Activated naive CD8-positive, alpha-beta T cell treated with anti-CD3 and anti-CD28 coated beads, Interleukin-2, amount 50 U/mL, for 16 hours (primary cell): ENCODE measurements at places on chromosomes 3 and 15.

- no peak for DNase-seq
Observed at GRCh38 chr3:36373084-36373483, 7.2 kb upstream of the STAC start.

DNA sequence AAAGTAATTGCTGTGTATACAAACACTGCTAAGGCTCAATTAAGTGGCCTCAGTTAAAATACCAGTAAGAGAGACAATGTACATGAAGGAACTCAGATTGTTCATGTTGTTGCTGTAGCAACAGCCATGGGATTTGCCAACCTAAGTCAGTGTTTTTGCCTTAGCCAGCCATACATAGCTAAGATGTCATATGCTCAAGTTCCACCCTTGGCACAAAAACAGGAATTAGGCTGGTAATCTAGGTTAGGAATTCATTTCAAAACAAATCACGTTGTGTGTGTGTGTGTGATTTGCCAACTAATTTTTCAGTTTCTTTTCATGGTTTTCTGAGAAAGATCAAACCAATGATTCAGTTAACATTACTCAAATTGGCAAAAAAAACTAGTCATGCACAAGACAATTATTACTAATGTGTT lies 143.7 kb upstream of the KCNMB2 start:
- DNase-seq: no peak

DNA sequence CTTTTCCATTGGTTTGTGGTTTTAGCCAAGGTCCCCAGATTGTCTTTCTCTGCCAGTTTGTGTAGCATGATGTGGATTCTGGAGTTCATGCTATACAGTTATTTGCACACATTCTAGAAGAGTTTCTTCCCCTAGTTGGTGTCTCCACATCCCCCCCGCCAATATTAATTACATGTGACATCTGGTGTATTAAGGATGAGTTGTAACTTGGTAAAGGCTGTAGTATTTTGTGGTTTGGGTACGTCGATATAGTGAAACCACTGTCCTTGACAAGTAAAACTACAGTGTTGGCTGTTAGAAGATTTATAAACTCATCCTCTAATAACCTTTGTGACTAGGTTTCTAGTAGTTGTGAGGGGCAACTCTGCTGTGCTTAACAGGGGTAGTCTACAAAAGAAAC lies 23.7 kb upstream of the P4HTM start:
- no peak for DNase-seq

DNA sequence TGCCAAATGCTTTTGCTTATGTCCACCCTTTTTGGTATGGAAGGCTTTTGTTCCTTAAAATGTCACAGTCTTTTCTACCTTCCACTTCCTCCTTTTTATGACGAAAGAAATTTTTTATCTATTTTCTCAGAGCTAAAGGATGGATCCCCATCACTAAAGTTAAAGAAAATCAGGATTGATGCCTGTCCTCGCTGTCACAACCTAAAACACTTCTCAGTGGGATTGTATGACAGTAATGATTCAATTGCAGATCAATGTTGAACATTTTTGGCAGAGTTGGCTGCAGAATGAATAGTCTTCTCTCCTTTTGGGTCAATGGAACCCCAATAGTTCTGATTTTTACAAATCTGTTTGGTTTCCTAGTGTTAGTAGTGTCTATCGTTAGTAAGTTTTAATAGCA lies 549.8 kb upstream of the ROBO2 start:
- DNase-seq: no peak

- DNase-seq: no peak
Observed at GRCh38 chr3:59364496-59364895, 314.7 kb upstream of the CFAP20DC start.

DNA sequence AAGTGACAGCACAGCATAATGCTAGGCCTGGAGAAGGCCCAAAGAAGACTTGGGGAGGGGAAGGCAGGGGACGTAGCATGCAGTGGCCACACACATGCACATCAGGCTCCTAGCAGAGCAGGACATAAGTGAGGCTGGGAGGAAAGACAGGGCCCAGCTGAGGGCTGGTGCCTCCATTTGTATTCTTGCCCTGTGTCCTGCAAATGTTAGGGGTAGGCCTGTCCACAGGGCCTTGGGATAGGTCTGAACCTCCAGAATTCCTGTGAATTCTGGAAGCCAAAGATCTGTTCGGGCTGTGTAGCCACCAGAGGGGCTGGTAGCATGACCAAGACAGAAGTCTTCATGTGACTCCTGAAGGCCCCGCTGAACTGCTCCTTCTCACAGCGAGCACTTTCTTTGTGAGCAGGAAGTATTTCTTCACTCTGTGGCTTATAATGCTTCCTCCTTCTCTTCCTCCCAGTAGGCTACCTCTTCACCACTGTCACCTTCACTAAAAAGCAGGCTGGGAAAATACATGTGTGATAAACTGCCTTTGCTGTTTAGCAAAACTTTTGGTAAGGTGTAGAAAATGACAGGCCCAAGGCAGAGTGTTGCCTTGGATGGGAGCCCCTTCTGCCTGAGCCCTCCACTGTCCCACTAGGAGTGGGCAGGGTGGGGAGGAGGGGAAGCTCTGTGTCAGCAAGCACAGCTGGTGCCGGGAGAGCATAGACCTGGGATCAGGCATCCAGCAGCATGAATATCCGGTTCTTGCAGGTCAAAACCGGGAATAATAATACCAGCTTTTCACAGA lies 8.4 kb downstream of the CERS3 start:
- no peak for DNase-seq

- no peak for DNase-seq
Observed at GRCh38 chr3:174251681-174252080, 607.5 kb upstream of the NAALADL2 start.

DNA sequence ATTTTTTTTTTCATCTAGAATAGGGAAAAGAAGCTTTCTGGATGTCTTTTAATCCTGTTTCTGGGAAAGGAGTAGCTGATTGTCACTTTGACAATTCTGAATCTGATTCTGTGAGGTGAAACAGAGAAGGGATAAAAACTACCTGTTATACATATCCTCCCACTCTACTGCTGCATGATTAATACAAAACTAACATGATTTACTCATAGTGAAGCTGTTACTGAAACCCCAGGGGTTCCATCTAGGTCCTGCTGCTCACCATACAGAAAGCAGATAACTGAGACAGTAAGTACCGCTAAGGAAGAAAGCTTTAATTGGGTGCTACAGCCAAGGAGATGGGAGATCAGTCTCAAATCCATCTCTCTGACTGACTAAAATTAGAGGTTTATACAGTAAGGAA lies 610.9 kb upstream of the ALCAM start:
- DNase-seq: no peak

- no peak for DNase-seq
Observed at GRCh38 chr3:143654906-143655305, 193.4 kb downstream of the SLC9A9 start.

DNA sequence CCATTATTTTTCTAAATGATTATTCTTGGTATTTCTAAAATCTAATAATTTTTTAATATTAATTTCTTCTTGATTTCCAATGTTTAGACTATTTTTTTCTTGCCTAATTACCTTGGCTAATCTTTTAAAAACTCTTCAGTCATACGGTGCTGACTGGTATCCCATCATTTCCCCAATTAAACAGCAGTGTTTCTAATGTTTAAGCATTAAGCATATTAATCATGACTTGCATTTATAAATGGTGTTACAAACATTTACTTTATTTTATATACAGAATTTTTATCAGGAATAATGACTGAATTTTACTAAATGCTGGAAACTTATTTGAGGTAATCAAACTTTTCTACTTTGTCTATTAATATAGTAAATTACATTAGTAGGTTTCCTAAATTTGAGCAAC lies 199.3 kb downstream of the ADAMTSL3 start:
- DNase-seq: no peak

GRCh38 chr15:42737529-42738328 lies 801 bp upstream of the CDAN1 start:
- no peak for DNase-seq

DNA sequence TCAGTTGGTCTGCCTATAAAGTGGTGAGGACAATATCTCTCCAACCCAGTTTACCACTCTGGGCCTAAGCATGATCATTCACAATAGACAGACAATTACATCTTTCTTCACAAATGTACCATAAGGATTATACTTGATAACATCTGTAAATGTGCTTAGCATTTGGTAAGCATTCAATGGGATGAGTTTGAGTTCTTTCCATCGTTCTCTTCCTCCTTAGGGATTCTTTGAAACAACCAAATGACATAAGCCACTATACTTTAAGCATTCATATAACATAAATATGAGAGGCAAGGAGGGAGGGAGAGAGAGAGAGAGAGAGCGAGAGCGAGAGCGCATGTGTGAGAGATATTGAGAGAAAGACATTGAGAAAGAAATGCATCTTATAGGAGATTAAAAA lies 303.3 kb upstream of the CBLB start:
- no peak for DNase-seq

DNA sequence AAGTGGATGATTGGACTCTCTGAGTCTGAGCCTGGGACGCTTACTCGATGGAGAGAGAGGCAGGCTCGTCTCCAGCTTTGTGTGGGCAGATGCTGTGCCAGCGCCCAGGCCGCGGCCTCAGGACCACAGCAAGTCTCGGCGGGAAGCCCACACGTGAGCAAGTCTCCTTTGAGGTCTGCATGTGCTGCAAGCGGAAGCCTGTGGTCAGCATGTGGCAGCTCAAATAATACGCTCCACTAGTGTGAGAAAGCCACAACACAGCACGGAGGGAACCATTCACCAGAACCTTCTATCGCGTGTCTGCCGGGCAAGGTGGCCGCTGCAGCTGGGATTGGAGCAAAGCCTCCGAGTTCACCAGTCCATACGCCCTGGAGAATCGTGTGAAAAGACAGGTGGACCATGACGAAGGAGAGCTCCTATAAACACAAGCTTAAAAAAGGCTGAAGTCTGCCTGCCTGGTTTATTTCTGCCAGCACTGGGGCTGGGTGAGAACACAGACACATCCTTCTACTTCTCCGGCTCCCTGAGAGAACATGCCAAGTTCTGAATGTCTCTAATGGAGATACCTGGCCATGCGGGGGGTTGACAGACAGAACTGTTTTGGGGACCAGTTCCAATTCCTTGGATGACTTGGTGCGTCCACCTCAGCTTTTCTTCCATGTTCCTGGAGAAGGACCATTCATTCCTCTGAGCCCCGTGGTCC lies 82.0 kb upstream of the LRIG1 start:
- no peak for DNase-seq

DNA sequence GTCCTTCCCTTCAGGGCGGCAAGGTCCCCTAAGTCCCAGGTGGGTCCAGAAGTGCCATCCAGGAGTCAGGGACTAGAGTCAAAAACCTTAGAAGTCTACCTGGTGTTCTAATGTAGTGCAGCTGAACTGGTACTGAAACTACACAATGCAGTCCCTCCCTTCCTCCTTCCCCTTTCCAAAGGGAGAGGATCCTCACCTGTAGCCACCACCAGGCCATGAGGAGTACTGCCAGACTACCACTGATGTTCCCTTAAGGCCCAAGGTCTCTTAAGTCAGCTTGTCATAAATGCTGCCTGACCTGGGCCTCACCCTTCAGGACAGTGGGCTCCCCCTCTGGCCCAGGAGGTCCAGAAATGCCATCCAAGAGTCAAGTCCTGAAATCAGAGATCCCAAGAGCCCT lies 98.9 kb downstream of the ULK4 start:
- DNase-seq: no peak

- DNase-seq: no peak
Observed at GRCh38 chr3:33034601-33035000, 62.3 kb downstream of the GLB1 start.
